Endothelial cell of umbilical vein (primary cell): ENCODE measurements at places on chromosomes 6 and 20. TPM values are rescaled to one million over a fixed set of nuclear protein-coding genes. Genes with fewer than 3 reads are reported as not detected.

DNA sequence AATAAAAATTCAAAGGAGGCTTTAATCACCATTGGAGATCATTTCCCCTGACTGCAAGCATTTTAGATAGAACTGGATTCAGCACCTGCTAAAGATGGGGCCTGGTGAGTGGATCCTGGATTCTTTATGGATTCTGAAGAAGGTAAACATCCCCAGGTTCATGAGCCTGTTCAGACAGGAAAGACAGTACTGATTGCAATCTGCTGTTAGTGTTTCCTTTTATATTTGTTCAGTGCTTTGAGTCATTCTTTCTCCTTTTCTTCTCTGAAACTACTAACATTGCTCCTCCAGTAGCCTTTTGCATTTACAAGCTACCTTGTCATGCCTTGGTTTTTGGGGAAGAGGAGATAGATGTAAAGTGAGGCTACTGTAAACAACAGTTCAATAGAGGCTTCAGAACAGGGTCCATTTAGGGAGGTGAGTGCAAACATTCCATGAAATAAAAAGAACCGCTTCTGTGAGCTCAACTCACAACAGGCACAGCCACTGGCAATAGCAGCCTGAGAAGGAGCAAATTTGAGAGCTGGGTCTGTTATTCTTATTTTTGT is 66.4 kb upstream of the PRL start:
- DNase-seq, result peak; percentile 67

- DNase-seq, result no peak
These were observed 183.6 kb downstream of the FAXC start for GRCh38 chr6:99165838-99166237.

DNA sequence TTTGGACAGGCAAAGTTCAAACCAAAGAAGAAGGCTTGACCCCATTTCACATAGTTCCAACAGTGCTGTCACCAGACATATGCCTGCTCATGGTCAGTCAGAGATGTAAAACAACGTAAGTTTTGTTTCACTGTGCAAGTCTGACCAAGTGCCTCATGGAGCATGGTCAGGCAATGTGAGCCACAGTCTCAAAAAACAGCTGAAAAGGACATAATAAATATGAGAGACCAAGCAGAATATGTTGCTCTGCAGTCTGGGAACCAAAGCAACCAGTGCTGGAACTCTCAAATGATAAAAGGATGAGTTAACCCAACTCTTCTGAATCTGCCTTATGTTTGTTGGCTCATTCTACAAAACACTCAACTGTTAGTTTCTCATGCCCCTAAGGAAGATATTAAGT is 39.9 kb upstream of the DST start:
- DNase-seq, result no peak

DNA sequence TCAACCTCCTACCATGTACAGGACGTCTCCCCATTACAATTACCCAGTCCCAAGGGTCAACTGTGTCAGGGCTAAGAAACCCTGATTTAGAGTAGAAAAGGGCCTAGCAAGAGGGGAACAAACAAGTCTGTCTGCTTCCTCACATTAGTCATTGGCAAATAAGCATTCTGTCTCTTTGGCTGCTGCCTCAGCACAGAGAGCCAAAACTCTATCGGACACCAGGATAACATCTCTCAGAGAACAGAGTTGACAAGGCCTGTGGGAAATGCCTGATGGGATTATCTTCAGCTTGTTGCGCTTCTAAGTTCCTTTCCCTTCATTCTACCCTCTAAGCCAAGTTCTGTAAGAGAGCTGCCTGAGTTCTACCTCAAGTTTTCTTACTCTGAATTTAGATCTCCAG is 19.0 kb upstream of the VSX1 start:
- DNase-seq, result no peak

DNA sequence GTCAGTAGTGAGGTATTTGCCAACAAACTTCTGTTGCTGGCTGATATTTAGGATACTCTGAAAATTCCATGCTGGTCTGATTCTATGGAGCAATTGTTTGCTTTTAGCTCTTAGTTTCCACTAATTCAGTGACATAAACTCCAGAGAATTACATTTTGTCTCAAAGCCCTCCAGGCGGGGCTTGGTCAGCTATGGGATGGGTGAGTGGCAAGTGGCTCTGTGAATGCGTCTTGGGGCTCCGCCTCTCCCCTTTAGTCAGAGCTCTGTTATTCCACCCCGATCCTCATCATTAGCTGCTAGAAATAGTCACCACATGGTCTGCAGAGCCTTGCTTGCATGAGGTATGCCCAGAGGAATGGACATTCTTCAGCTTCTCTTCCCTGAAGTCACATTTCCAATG is 540.6 kb downstream of the QKI start:
- no peak for DNase-seq

GRCh38 chr6:121581327-121581726 is 145.9 kb downstream of the GJA1 start:
- no peak for DNase-seq

GRCh38 chr6:24477070-24477469 is 12.3 kb downstream of the GPLD1 start:
- no peak for DNase-seq

DNA sequence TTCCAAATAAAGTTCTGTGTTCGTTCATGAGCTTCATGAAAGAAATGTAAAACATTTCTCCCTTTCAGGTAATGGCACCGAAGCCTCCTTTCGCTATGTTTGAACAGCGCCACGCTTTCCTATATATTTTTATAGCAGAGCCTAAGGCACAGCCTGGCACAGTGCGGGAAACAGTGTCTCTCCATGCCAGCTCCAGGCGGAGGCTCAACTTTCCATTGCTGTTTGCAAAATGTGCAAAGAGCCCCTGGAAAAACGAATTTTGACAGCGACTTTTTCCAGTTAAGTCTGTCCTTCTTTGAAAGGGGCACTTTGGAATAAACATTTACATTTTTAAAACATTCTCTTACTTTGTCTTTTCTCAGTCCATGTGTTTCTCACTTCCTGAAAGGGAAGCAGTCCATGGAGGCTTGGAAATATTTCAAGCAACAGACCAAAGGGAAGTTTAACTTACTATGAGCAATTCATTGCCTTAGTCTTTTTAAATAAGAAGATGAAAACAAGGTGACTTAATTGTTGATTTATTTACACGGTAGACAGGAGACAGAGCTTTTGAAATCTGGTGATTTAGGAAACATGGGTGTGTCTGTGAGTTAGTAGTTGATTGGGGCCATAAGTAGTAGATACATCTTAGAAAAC is 769 bp downstream of the CCN6 start:
- DNase-seq, result peak; percentile 22

DNA sequence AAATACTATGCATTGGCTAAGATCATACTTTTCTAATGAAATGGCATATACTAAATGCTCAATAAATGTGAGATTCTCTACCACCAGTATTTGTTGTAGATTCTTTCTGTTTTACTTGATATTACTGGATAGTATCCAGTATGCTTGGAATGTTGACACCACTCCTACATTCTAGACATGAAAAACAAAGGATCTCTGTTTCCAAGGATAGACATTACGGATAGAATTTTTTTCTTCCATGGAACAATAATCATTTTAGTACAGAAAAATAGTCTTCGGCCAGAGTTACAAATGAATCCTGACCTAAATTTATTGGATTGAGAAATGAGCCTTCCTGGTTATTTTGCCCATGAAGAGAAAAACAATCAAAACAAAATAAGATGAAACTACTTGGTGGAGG is 258.2 kb upstream of the NT5E start:
- peak; percentile 19 for DNase-seq

GRCh38 chr6:46490425-46491200 is 636 bp downstream of the RCAN2 start:
- no peak for DNase-seq

GRCh38 chr6:71236926-71237434 is 51.6 kb upstream of the OGFRL1 start:
- DNase-seq, result no peak

- DNase-seq, result no peak
These were observed 113.4 kb upstream of the CARMIL1 start for GRCh38 chr6:25165800-25166199.

GRCh38 chr20:13865156-13865555 is 80.3 kb downstream of the NDUFAF5 start:
- no peak for DNase-seq

DNA sequence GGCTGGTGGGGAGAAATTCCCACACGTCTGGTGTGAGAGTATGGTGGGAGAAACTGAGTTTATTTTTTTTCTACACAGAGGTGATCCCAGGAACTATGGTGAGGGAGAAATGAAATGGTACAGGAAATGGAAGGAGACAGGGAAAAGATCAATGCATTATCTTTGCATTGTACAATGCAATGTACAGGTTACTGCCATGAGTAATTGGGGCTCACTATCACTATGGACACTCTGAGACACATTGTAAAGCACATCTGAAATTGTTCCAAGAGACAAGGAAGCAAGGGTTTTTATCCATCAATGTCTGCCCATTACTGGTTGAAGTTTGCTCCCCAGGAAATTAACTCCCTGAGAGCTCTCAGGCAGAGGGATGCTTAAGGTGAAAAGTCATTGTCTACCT is 21.7 kb upstream of the FAM184A start:
- no peak for DNase-seq

- no peak for DNase-seq
These were observed 40.2 kb downstream of the CNBD2 start for GRCh38 chr20:36008461-36009035.

- DNase-seq, result no peak
These were observed 100.9 kb downstream of the HFE start for GRCh38 chr6:26187981-26188635.

DEFB128 gene
- polyA plus RNA-seq, result not detected in 2 replicates

- DNase-seq, result peak; percentile 21
These were observed 116.5 kb upstream of the COL21A1 start for GRCh38 chr6:56363796-56364430.

DNA sequence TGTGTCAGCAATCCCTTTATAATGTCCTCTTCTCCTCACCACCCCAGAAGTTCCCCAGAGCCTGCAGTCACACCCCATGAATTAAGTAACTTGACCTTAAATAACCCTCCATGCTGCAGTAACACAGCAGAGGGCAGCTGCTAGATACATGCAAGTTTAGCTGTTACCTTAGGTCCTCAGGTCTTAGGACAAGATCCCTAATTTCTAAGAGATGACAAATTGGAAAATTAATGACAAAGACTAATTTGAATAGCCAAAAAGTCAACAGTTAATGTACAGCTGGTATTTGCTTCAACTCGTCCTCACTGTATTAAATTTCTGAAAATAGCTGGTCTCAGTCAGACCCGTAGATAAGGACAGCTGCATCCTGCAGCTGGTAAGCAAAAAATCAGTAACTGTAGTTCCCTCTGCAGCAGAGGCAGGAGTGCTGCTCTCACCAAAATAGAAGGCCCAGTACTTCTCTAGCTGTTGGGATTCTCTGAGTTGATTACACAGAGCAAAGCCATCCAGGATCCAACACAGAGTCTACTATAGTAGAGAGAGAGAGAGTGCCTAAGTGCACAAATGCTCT is 62.4 kb downstream of the TNFRSF21 start:
- DNase-seq, result peak; percentile 69

NFS1 gene
- polyA plus RNA-seq, result 28.4 and 36.5 TPM in 2 replicates

DNA sequence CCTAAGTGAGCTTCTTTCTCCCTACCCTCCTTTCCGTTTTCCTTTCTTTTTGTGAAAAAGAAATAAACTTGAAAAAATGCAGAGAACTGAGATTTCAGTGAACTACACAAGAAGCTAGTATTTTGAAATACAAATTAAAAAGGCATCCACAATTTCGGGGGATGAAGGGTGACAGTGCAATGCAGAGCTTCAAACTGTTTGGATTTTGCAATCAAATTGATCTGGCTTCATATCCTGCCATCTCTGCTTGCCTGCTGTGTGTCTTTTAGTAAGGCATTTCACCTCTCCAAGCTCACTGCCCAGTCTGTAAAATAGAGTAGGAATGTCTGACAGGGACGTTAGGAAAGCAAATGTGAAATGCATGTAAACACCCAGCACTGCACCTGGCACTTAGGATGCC is 258.0 kb downstream of the HACE1 start:
- no peak for DNase-seq

BHLHE23 gene
- polyA plus RNA-seq, result not detected in 2 replicates

DNA sequence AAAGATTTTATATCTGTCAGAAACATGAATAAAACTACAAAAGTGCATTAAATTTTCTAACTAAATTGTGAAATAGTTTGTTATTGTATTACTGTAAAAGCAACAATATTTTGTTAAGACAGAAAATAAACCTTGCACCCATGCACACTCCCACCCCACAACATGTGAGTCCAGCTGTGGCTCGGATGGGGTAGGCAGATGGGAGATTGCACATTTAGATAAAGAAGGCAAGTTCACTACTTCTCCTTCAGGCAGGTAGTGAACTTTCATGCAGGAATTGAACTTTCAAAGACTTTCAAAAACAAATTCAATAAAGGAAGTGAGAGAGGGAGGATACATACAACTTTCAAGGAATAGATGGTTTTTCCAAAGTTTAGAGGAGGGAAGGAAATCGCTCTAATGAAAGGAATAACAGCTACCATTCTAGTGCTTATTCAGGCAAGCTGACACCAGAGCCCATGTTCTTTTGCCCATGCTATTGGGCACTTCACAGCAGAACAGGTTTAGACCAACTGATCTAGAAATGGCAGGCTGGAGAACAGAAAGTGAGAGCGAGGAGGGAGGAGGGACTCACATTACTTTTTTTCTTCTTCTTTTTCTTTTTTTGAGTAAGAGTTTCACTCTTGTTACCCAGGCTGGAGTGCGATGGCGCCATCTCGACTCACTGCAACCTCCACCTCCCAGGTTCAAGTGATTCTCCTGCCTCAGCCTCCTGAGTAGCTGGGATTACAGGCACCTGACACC is 28.5 kb downstream of the SF3B5 start:
- no peak for DNase-seq

DNA sequence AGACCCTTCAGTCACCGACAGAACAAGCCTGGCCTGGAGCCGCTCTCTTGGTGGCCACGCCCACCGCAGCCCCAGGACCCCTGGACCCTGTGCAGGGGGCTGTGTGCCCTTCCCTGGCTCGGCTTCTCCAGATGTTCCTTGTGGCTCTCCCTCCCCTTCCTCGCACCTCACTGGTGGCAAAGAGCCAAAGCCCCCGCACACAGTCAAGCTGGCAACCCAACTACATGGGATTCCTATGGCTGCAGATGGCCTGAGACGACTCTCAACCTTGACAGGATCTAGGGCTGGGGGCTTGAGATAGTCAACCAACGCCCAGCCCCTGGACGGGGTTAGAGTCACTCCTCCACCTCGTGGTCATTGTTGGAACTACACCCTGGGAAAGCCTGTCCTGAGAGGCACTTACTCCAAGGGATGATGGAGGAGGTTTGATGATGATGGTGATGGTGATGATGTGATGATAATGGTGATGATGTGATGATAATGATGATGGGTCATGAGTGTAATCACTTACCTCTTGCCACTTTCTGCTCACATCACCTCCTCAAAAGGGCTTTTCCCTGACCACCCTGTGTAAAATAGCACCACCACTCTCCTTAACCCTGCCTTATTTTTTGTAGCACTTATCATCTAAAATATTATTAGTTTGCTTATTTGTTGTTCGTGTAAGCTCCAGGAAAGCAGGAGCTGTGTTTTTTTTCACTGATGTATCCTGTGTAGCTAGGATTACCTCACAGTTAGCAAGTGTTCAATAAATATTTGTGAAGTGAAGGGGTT is 278.4 kb downstream of the LRFN2 start:
- peak; percentile 43 for DNase-seq

DNA sequence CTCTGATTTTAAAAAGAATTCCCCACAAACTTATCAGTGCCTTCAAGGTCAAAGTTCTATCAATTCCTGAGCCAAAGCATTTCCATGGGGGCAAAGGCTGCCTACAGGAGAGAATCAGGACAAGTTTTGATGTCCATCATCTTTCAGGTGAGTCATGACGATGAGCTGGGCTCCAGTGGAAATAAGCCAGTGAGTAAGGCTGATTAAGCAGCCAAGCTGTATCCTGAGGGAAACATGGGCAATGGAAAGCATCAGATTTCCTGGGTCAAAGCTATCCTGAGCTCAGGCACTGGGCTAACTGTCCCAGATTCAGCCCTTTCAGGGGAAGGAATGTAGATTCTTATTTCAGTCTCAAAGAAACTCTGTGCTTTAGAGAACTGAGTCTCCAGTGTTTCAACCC is 377.4 kb downstream of the CD109 start:
- DNase-seq, result no peak
